ENCODE measurements at places on chromosomes 4 and X. TPM values are rescaled to one million over a fixed set of nuclear protein-coding genes. Genes with fewer than 3 reads are reported as not detected.

The MAGEB1 gene
- total RNA-seq = not detected

The ARSJ gene
- not detected for total RNA-seq

The PWWP3B gene
- not detected for total RNA-seq

The SHROOM4 gene
- not detected for total RNA-seq

The FAAH2 gene
- total RNA-seq = not detected

The CPZ gene
- total RNA-seq = 0.21 TPM
